ENCODE measurements at places on chromosomes 1 and 21.

DNA sequence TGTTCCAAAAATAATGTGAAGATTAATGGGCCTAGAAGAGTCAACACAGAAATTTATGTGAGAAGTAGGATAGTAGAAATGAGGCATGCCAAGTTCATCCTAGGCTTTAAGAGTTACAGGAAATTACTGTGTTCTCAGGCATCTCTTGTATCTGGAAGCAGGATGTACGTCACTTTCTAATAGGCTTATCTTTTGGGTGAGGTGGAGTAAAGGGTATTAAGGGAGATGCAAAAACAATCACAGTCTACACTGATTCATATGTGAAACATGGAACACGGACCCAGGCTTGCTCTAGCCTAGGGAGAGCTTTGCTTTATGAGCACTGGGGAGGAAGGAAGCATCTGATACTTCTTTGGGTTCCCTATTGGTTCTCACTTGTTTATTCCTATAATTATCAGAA, 84.5 kb upstream of the RGS4 start:
- no peak for DNase-seq

DNA sequence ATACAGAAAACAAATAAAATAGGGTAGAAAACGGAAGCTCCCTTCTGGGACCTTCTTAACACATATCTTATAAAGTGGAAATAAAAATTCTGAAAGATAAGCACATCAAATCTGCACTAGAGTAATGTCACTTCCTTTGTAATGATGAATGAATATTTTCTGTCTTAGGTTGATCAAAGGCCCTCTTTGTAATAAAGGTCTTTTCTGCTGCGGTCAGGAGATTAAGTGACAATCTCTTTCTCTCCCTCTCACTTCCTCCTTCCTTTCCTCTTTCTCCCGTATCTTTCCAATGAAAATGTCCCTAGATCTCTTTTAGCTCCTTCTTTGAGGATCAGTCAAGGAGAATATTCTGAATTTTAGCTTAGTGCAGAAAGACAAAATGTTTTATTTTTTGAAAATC, 33.8 kb downstream of the TMCO1 start:
- DNase-seq = no peak

DNA sequence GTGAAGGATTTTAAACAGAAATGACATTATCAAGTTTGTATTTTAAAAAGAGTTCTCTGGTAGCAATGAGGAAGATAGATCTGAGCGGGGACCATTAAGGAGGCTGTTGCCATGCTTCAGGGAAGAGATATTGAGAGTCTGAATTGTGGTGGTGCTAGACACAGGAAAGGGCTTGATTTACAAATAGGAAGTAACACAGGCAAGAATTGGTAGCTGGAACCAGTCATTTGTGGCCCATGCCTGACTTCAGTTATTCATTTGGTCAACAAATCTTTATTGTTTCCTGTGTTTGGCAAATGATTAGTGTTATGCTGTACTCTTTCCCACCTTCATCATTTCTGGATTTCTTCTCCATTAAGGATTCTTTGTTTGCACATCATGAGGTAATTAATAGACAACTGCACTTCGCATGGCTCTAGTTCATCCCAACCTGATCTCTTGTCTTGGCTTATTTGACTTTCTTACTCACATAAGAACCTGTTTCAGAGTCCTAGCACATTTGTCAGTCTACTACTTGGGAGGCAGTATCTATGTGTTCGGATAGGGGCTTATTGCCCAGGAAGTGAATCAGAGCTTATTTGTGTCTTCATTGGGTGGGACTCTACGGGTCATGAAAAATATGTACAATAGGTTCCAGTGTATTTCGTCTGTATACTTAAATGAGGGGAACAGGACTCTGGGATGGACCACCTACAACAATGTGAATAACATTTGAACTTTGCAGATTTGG, 32.3 kb downstream of the EEIG2 start:
- no peak for DNase-seq

- no peak for DNase-seq
Observed at GRCh38 chr1:61207416-61207815, 125.1 kb downstream of the NFIA start.

DNA sequence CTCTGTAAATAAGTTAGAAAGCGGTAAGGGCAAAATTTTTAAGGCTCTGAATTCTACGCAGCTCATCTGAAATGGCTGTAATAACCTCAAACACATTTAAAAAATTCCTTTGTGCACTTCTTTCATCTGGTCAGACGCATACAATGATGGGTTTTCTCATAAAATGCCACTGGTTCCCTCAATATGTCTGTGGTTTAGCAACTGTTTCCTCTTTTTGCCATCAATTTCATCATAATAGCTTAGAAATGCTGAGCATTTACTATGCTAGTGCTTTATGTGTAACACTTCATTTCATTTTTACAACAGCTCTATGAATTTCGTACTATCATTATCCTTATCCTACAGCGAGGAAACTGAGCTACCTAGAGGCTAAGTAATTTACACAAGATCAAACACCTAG, 35.3 kb upstream of the DMRTA2 start:
- no peak for DNase-seq
